ENCODE measurements at places on chromosomes 12 and 14. TPM values are rescaled to one million over a fixed set of nuclear protein-coding genes. Genes with fewer than 3 reads are reported as not detected.

DNA sequence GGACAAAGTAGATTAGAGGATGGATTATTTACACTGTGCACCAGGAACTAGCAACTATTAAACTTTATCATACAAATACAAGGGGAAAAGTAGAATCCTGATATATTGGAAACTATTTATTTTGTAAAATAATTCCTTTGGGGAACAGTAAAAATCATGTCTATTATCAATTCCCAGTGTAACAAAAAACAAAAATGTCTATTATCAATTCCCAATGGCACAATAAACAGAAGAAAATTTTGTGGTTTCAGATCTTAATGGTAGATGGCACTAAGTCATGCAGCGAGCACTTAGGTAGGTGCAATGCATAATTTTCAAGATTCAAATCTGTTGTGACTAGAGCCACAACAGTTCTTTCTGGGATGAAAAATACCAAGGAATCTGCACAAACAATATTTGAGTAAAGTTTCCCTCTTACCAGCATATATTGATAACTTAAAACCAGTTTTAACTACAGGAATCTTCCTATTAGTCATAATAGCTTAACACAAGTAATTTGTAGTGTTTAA is 13.7 kb downstream of the CFL2 start:
- DNase-seq, result no peak

The CPNE6 gene
- polyA plus RNA-seq, result not detected

The INSM2 gene
- polyA plus RNA-seq, result not detected

DNA sequence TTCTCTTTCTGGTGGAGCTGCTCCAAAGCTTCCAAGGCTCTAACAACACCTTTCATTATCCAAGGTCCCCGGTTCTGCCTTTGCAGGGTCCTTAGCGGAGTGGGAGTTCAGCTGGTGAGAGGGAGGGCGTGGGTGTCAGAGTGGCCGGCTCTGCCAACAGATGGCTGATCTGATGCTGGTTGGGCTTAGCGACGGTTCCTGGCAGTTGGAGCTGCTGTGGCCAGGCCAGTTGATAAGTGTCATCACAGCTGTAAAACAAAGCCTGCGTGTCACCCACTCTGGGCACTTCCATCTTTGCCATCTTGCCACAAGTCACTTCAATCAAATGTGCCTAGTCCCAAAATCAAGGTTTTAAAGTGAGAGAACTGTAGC is 36.3 kb downstream of the RIN3 start:
- DNase-seq, result no peak

- no peak for DNase-seq
Observed at GRCh38 chr12:31618228-31619025, 27.5 kb upstream of the DENND5B start.

DNA sequence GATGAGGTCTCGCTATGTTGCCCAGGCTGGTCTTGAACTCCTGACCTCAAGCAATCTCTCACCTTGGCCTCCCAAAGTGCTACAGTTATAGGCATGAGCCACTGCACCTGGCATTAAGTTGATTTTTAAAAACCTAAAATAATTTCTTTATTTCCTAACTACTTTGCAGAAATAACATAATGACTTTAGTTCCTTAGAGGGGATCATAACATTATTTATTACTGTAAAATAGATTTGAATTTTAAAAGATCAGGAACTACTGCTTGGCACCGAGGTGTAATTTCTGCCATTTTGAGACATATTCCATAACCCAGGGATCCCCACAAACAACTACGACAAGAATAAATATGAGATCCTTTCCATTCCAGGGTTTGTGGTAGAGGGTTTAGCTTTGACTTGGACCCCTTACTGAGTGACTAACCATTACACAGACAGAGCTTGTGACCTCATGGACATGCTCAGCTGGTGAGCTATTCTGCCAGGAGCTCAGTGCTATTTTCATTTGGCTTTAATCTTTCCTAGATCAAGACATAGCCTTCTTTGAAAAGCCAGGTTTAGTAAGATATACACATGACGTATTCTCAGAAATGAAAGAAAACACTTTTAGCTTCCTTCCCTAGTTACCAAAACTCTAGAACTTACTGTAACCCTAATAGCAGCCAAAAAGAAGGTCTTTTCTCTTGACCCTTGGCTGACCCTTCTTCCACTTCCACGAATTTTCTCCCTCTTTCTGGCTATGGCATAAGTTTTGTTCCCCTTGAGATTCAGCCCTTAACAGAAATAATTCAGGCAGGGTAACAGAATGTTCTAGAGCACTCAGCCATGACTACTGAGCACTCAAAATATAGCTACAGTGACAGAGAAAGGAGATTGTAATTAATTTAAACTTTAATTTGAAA is 75.1 kb upstream of the NUDT4 start:
- no peak for DNase-seq

The KRT2 gene
- not detected for polyA plus RNA-seq

The FOXM1 gene
- 73.4 TPM for polyA plus RNA-seq

DNA sequence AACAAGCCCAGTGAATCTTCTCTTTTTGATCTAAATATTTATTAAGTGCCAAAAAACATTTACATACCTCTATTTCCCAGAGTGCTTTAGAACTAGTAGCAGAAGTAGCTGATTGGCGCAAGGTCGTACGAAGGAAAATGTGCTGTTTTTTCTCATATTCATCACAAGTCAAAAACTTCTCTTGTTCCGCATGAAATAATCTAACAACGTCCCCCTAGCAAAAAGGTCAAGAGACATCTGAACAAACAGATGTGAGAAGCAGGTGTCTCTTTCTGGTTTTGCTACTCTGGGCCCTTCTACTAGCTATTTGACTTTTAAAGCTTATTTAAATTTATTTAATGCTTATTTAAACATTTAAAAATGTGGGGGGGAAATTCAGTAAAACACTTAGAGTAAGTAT is 117.8 kb downstream of the ITPR2 start:
- no peak for DNase-seq

The C12orf54 gene
- 5.3 TPM for polyA plus RNA-seq

The PTPRR gene
- polyA plus RNA-seq, result 0.62 TPM

DNA sequence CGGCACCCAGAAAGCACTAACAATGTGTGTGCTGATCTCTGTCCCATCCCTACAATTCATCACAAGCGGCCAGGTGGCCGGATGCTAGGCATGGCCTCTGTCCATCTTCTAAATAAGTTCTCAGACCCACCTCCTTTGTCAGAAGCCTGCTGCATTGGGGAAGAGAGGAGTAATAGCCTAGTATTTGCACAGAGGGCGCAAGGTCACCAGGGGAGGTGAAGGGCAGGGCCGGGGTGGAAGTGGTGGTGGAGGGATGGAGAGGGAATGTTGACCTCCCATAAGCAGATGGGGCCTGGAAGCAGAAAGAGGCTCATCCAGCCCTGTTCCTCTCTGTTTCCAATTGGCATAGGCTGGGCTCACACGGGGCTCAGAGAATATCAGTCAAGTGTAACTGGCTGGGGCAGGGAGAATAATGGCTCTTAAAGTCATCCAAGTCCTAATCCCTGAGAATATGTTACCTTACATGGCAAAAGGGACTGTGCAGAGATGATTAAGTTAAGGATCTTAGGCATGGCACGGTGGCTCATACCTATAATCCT is 6.9 kb downstream of the RILPL1 start:
- DNase-seq, result no peak

- peak; percentile 30 for DNase-seq
Observed at GRCh38 chr12:62834971-62835547, 99.9 kb downstream of the PPM1H start.

The TPPP2 gene
- polyA plus RNA-seq, result not detected

The TXNDC16 gene
- 0.63 TPM for polyA plus RNA-seq

DNA sequence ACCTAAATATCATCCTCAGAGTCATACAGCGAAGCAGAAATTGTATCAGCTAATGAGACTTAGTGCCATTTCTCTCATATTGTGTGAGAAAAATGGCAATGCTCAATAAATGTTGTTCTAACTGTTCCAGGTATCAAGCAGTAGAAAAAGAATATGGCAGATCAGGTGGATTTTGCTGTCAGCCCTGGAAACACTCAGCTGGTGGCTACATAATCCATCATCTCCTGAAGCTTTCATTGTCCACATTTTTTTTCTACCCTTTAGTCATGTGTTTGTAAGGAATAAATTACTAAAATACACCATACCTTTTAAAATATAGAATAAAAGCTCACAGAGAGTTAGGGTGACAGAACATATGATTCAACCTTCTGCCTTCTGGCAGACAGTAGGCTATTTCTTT is 840.3 kb downstream of the DIO2 start:
- no peak for DNase-seq

GRCh38 chr12:82971584-82971983 is 284.9 kb downstream of the TMTC2 start:
- no peak for DNase-seq

GRCh38 chr12:97939156-97939555 is 476.6 kb downstream of the RMST start:
- peak; percentile 79 for DNase-seq

The PTPRB gene
- 0.40 TPM for polyA plus RNA-seq

The PSEN1 gene
- 20.1 TPM for polyA plus RNA-seq
